ENCODE measurements at places on chromosomes 13 and 19.

- no peak for DNase-seq
- no peaks in the 10 kb centered on the region for H3K36me3 ChIP-seq
- no peaks in the 10 kb centered on the region for H3K4me1 ChIP-seq
- no peak overlapping the region for H3K27ac ChIP-seq
- H3K4me3 ChIP-seq: no peak overlapping the region
- no peaks in the 10 kb centered on the region for H3K27me3 ChIP-seq
Measured at GRCh38 chr13:101982903-101983302, 418.9 kb downstream of the FGF14 start.

DNA sequence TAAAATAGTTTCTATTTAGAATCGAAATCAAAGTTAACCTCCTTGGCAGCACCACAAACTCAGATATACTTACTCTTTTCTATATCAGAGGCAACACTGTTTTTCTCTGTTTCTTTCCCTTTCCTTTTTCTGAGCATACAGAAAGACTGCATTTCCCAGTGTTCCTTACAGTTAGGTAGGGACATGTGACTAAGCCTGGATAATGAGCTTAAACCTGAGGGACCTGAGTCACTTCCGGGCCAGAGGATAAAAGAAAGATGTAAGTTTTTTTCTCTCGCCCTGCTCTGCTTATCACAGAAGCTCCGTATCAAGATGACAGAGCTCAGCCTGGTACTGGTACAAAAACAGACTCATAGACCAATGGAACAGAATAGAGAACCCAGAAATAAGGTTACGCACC lies 531.9 kb downstream of the KLF12 start:
- no peaks in the 10 kb centered on the region for H3K27me3 ChIP-seq
- H3K36me3 ChIP-seq: no peaks in the 10 kb centered on the region
- no peak overlapping the region for H3K4me3 ChIP-seq
- peaks cover 6% of the 10 kb centered on the region for H3K4me1 ChIP-seq
- DNase-seq: no peak

GRCh38 chr13:111179908-111180760 lies 65.0 kb downstream of the ARHGEF7 start:
- H3K27ac ChIP-seq: no peak overlapping the region
- no peaks in the 10 kb centered on the region for H3K36me3 ChIP-seq
- DNase-seq: no peak
- H3K27me3 ChIP-seq: no peaks in the 10 kb centered on the region
- peaks cover 52% of the 10 kb centered on the region for H3K4me1 ChIP-seq
- H3K4me3 ChIP-seq: no peak overlapping the region

DNA sequence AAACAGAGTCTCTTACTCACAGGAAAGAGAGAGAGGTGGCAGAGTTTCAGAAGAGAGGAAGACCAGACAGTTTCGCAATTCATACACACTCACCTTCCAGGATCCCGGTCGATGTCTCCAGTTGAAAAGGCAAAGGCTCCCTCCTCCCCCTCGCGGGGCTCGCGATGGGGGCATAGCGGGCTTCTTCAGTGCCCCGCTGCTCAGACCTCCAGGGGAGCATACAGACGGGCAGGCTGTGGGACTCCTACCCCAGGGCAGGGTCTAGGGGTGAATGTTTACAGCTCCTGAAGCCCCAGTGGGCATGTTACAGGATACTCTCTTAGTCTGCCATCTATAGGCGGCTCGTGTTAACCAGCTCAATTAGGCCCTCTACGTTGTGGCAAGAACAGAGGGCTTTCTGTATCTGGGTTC lies 139.2 kb downstream of the SLITRK5 start:
- H3K36me3 ChIP-seq: no peaks in the 10 kb centered on the region
- no peak for DNase-seq
- H3K27me3 ChIP-seq: no peaks in the 10 kb centered on the region
- H3K4me1 ChIP-seq: no peaks in the 10 kb centered on the region
- H3K27ac ChIP-seq: no peak overlapping the region
- H3K4me3 ChIP-seq: no peak overlapping the region

DNA sequence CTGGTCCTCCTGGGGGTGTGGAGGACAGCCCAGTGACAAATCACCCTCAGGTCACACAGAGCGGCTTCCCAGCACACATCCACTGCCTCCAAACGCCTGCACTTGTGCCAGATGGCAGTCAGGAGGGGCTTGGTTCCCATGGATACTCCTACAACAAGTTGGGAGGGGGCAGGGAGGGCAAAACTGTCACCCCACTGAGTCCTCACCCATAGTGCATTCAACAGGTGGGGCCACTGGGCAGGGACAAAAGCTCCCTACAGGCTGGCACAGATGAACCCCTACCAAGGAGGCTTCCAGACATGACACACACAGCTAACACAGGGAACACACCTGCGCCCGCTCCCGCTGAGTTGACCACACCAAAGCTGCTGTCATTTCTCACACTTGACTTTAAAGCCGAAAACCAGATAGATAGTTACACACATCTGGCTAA lies 120.5 kb downstream of the STK24 start:
- peaks cover 32% of the 10 kb centered on the region for H3K4me1 ChIP-seq
- H3K27ac ChIP-seq: no peak overlapping the region
- H3K4me3 ChIP-seq: no peak overlapping the region
- H3K27me3 ChIP-seq: no peaks in the 10 kb centered on the region
- DNase-seq: no peak

- H3K36me3 ChIP-seq: no peaks in the 10 kb centered on the region
- peaks cover 21% of the 10 kb centered on the region for H3K4me1 ChIP-seq
- peak; percentile 80 for DNase-seq
- peak overlapping the region; percentile 85 for H3K27ac ChIP-seq
Measured at GRCh38 chr13:20118268-20119140, 42.3 kb downstream of the GJA3 start.

DNA sequence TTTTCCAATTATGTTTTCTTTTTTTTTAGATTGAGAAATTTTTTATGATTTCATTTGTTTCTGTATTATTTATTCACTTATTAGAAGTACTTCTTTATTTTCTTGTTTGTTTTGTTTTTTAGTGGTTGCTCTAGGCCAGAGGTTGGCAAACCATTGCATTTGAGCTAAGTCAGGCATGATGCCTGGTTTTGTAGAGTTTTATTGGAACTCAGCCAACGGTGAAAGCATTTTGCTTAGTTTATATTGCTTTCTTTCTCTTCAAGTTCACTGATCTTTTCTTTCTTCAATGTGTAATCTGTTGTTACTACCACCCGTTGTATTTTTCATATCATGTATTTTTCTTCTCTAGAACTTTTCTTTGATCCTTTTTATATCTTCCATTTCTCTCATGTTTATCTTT lies 19.7 kb downstream of the ZNF567 start:
- no peaks in the 10 kb centered on the region for H3K27me3 ChIP-seq
- no peak overlapping the region for H3K4me3 ChIP-seq
- H3K27ac ChIP-seq: no peak overlapping the region
- H3K4me1 ChIP-seq: no peaks in the 10 kb centered on the region

- no peak for DNase-seq
- H3K27me3 ChIP-seq: no peaks in the 10 kb centered on the region
- H3K36me3 ChIP-seq: no peaks in the 10 kb centered on the region
- no peak overlapping the region for H3K27ac ChIP-seq
- no peaks in the 10 kb centered on the region for H3K4me1 ChIP-seq
- no peak overlapping the region for H3K4me3 ChIP-seq
Measured at GRCh38 chr13:34826432-34826831, 115.6 kb upstream of the NBEA start.

GRCh38 chr13:79457390-79457789 lies 23.6 kb upstream of the NDFIP2 start:
- peaks cover 12% of the 10 kb centered on the region for H3K4me1 ChIP-seq
- DNase-seq: no peak
- no peaks in the 10 kb centered on the region for H3K36me3 ChIP-seq

- H3K27me3 ChIP-seq: peaks cover 27% of the 10 kb centered on the region
- no peaks in the 10 kb centered on the region for H3K36me3 ChIP-seq
- no peak overlapping the region for H3K4me3 ChIP-seq
- DNase-seq: no peak
- peaks cover 5% of the 10 kb centered on the region for H3K4me1 ChIP-seq
Measured at GRCh38 chr13:52743988-52744387, 4.4 kb upstream of the CNMD start.

DNA sequence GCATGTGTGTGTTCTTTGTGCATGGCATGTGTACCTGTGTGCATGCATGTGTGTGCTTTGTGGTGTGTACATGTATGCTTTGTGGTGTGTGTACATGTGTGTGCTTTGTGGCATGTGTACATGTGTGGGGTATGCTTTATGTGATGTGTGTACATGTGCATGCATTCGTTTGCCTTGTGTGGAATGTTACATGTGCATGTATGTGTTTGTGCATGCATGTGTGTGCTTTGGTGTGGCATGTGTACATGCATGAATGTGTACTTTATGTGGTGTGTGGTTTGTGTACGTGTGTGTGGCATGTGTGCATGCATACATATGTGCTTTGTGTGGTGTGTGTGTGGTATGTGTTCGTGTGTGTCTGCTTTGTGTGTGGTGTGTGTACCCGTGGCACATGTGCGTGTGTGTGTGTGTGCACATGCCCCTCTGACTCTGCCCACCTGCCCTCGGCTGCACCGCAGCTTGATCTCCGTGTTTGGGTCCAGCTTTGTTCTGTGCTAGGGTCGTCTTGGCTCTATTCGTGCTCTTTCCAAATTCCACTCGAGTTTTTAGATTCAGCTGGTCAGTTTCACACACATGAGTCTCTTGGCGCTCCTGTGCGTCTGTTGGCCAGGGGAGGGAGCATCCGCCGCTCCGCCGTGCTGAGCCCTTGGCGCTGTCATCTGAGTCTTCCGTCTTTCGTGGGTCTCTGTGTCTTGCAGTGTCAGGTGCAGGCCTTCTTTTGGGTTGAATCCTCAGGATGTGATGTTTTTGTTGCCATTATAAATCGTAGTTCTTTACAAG lies 46.5 kb upstream of the TFDP1 start:
- no peaks in the 10 kb centered on the region for H3K27me3 ChIP-seq
- DNase-seq: no peak
- no peaks in the 10 kb centered on the region for H3K4me1 ChIP-seq
- H3K4me3 ChIP-seq: no peak overlapping the region
- H3K36me3 ChIP-seq: peaks cover 33% of the 10 kb centered on the region

DNA sequence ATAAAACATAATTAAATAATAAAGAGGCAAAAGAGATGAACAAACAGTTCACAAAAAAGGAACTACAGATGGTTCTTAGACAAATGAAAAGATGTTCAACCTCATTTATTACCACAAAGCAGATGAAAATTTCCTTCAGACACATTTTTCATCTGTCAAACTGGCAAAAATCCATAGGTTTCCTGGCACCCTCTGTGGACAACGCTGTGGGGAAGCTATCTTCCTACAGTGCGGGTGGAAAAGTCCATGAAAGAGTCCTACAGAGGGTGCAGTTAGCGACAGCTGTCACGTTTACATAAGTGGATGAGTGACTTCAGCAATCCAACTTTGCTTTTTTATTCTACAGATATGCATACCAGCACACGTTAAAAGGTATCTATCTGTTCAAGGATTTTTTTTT lies 30.3 kb upstream of the PDCD5 start:
- no peak overlapping the region for H3K27ac ChIP-seq
- DNase-seq: no peak
- no peaks in the 10 kb centered on the region for H3K36me3 ChIP-seq
- no peaks in the 10 kb centered on the region for H3K4me1 ChIP-seq
- H3K27me3 ChIP-seq: no peaks in the 10 kb centered on the region
- no peak overlapping the region for H3K4me3 ChIP-seq

DNA sequence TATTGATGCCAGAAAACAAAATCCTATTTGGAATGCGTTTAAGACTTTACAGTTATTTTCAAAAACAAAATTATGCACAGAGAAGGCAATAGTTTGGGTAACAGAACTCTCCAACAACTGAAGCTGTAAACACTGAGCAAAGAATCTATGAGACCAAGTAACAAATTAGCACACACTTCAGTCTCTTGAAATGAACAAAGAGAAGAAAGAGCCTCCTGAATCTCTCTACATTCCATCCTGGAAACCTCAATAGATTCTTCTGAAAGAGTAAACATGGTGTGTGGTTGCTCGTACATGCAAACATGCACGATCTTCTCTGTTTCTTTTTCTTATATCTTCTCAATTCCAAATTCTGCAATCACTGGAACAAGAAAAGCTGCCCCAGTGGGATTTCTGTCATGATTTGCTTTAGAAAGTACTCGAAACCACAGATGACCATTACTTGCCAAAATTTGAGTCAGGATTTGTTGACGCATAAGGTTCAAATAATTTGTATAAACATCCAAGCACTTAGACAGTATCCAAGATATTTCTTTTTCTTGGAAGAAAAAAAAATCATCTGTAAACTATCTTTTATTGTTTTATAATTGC lies 137.9 kb upstream of the DACH1 start:
- H3K4me1 ChIP-seq: no peaks in the 10 kb centered on the region
- no peak for DNase-seq
- no peaks in the 10 kb centered on the region for H3K36me3 ChIP-seq

GRCh38 chr13:42876270-42876714 lies 94.9 kb downstream of the FAM216B start:
- no peak overlapping the region for H3K27ac ChIP-seq
- H3K36me3 ChIP-seq: no peaks in the 10 kb centered on the region
- H3K27me3 ChIP-seq: no peaks in the 10 kb centered on the region
- DNase-seq: no peak
- no peak overlapping the region for H3K4me3 ChIP-seq

DNA sequence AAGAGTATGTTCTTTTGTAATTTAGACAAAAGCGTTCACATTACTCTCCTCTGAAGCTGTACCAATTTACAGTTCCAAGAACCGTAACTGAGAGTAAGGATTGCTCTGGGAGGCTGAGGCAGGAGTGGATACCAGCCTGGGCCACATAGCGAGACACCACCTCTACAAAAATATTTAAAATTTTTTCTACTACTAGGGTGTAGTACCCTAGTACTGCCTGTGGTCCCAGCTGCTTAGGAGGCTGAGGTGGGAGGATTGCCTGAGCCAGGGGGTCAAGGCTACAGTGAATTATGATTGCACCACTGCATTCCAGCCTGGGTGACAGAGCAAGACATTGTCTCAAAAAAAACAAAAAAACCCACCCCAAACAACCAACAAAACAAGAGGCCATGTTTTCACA lies 12.1 kb upstream of the CYP2A6 start:
- DNase-seq: no peak
- H3K27me3 ChIP-seq: no peaks in the 10 kb centered on the region
- H3K36me3 ChIP-seq: no peaks in the 10 kb centered on the region
- H3K27ac ChIP-seq: no peak overlapping the region

- H3K4me3 ChIP-seq: no peak overlapping the region
- H3K27ac ChIP-seq: no peak overlapping the region
- H3K27me3 ChIP-seq: no peaks in the 10 kb centered on the region
Measured at GRCh38 chr13:50654331-50654730, 189.2 kb downstream of the DLEU7 start.

- H3K36me3 ChIP-seq: peaks cover 13% of the 10 kb centered on the region
- no peak for DNase-seq
- H3K4me3 ChIP-seq: no peak overlapping the region
- H3K27me3 ChIP-seq: peaks cover 11% of the 10 kb centered on the region
Measured at GRCh38 chr19:43644181-43644580, 4.5 kb upstream of the CADM4 start.
